ENCODE measurements at places on chromosomes 11 and 22. TPM values are rescaled to one million over a fixed set of nuclear protein-coding genes. Genes with fewer than 3 reads are reported as not detected.

DNA sequence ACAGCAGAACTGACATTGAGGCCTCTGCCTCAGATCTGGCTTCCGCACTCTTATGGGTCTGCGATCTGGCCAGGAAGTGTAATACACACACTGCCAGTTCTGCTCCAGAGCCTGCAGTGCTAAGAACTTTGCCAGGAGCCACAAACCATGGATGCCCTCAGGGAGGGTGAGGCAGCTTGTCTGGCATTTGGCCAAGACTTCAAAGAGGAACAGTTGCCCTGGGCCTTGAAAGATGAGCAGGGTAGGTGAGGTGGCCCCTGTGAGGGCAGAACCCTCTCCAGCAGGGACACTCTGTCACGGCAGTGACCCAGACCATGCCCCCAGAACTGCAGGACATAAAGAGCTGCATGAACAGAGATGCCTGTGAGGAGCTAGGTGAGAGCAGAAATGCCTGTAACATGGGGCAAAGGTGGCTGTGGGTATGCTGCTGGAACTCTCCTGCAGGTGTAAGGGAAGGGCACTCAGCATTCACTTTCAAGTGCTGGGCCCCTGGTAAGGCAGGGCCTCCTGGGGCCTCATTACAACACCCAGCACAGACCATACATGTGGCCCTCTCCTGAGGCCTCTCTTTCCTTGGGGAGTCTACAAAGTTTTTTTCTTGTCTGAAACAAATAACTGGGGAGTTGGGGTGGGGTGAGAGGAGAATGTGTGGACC, 47.3 kb downstream of the NEU3 start:
- DNase-seq: no peak

DNA sequence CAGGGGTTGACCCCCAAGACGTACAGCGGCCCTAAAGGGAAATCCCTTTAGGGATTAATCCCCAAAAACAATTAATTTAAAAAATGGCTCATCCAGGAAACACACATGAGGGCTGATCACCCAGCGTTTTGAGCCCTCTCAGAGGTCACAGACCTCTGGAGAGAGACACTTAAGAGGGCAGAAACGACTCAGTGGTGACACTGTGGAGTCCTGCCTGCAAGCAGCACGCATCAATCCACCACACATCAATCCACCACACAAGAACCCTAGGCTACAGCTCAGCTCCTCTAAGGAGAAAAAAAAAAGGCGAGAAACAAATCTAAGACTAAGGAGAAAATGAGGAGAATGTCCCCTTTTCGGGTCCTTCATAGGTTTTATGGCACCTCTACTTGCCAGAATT, 12.5 kb upstream of the SELENOH start:
- DNase-seq: no peak

- no peak for DNase-seq
Observed at GRCh38 chr11:77207019-77207485, 79.0 kb downstream of the MYO7A start.

The CLTCL1 gene
- total RNA-seq: 9.9 TPM

The SAA1 gene
- total RNA-seq: not detected

- no peak for DNase-seq
Observed at GRCh38 chr11:64074239-64074638, 38.5 kb downstream of the FLRT1 start.

GRCh38 chr11:60500276-60500910, 7.8 kb downstream of the MS4A12 start:
- DNase-seq: no peak

The PGA3 gene
- total RNA-seq: 37.8 TPM

DNA sequence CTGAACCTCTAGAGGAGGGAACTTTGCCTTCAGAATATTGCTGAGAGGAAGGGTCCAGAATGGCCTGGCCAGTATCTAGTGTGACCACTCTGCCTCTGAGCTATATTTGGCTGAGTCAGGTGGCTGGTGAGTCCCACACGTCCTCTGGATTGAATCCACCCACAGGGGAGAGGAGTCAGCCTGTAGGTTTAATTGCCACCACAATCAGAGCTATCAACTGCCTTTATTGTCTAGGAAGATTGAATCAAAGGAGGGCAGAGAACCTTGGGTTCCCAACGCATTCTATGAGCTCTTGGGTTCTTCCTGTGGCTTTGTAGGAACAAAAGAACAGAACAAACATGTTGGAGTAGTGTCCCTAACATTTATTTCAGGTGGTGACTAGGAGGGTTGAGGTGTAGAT, 67.7 kb downstream of the ST3GAL4 start:
- no peak for DNase-seq

GRCh38 chr22:17336061-17336460, 33.2 kb upstream of the CECR2 start:
- peak; percentile 4 for DNase-seq

GRCh38 chr11:116134450-116134849, 630.2 kb upstream of the CADM1 start:
- no peak for DNase-seq

GRCh38 chr11:36030731-36031281, 86.9 kb downstream of the LDLRAD3 start:
- no peak for DNase-seq

The GCAT gene
- total RNA-seq: 22.4 TPM
